ENCODE measurements at places on chromosomes 4 and X.

GRCh38 chrX:38515291-38515690, 46.1 kb upstream of the TSPAN7 start:
- DNase-seq = no peak

DNA sequence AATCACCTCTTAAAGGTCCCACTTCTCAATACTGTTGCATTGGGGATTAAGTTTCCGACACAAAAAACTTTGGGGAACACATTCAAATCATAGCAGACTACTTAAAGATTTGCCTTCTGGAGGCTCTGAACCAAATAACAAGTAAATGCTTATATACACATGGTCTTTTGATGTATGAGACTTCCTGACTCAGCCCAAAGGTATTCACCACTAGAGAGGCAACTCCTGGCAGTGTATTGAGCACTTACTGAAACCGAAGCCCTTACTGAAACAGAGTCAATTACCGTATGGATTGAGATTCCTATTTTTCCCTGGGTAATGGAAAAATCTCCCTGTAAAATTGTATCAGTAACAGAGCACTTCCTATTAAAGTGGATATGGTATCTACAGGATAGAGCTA, 45.4 kb downstream of the ZCCHC13 start:
- no peak for DNase-seq

- DNase-seq = no peak
Observed at GRCh38 chrX:74063426-74064155, 240.4 kb upstream of the ZCCHC13 start.

- no peak for DNase-seq
Observed at GRCh38 chr4:110442309-110442708, 33.6 kb upstream of the ENPEP start.

DNA sequence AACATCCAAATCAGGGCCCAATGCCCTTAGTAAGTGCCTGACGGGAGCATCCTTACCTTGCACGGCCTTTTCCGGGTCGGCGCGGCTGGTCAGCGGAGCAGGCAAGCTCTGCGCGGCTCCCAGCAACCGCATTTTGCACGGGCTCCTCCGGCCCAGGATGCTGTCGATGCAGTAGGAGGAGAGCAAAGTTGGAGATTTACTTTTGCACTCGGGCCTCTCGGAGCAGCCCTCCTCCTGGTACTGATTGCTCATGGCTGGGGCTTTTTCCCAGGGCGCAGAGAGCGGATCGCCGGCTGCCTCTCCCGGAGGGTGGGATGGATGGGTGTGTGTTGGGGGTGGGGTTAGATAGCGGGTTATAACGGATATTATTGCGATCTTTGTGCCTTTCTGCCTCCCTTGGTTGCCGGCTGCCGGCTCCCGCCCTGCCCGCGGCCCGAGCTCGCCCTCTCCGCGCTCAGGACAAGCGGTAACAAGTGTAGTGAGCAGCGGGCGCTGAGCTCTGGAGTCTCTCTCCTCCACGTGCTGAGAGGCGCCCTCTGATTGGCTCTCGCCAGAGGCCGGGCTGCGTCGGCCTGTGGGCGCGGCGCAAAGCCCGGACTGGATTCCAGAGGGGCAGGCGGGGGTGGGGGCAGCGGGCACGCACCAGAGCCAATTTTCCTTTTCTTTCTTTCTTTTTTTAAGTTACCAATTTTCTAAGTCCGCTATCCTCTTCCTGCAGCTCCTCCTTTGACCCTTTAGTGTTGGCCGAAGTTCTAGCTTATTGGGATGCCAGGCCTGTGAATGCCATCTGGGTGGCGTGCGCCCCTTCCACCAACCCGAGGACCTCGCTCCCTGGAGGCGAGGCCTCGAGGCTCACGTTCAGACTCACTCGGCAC, at the start of gene ARX:
Gene ARX, minus strand, starts transcription at position 480 of the 875 bp plus-strand sequence. Its CDS starts 228 bp downstream, at position 252.
- no peak for DNase-seq

GRCh38 chr4:113781439-113782040, 20.0 kb upstream of the CAMK2D start:
- DNase-seq = no peak

GRCh38 chrX:155065035-155065734, 5.8 kb downstream of the CMC4 start:
- no peak for DNase-seq

DNA sequence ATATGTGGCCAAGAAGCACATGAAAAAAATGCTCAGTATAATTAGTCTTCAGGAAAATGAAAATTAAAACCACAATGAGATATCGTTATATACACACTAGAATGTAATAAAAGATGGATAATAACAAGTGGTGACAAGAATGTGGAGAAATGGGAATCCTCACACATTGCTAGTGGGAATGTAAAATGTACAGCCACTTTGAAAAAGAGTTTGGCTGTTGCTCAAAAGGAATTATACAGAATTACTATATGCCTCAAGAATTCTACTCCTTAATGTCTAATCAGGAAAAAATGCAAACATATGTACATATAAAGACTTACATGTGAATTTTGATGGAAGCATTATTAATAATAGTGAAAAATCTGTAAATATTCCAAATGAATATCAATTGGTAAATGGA, 102.2 kb downstream of the SPCS3 start:
- DNase-seq = no peak

DNA sequence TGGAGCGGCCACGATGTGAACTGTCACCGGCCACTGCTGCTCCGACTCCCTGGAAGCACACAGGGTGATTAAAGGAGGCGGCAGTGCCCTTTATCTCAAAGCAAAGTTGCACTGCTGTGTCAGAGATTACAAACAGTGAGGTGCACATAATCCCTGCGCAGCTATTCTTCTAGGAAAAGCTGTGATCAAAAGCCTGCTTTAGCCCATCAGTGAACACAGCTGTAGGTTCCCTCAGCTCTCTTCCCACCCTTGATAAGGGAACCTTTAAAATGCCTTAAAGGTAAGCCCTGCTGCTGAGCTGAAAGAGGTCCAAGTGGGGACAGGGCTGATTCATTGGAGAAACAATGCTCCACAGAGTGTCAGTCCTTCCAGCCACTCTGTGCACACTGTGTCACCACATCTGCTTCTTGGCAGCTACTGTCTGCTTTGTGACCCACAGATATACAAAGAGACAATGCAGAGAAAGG, 127.6 kb downstream of the EIF4E start:
- DNase-seq = no peak

GRCh38 chr4:143289370-143289769, 47.3 kb upstream of the GAB1 start:
- DNase-seq = no peak

DNA sequence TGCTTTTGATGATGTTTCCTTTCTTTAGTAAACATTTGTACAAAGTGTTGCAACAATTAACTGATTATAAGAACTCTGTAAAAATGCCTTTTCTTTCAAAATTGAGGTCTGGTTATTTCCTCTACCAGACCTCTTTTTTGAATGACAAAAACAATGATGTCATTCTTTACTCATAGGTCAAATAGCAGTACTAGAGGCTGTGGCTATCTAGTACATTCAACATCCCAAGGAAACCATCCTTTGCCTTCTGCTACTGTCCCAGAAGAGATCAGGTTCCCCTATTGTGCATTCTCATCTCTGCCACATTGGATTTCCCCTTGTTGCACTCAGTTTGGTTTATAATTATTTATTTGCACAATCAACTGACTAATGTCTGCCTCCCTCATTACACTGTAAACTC, 19.1 kb upstream of the MAD2L1 start:
- DNase-seq = no peak

GRCh38 chr4:184510401-184510800, 36.1 kb upstream of the IRF2 start:
- DNase-seq = no peak

DNA sequence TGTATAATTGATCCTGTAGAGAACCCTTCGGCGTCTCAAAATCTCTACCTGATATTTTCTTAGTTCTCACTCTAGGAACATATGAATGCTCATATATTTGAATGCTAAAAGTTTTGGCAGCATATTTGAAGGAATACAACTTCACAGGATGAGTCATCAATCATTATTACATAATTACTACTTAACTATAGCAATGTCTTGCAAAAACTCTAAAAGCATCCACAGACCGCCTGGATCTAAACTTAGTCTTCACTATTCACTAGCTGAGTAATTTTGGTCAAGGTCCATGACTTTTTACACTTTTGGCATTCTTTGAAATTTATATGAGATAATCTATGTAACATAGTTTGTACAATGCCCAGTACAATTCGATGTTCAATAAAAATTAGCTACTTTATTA, 194.7 kb downstream of the DTHD1 start:
- no peak for DNase-seq

- no peak for DNase-seq
Observed at GRCh38 chrX:10164879-10165278, 8.1 kb downstream of the CLCN4 start.

DNA sequence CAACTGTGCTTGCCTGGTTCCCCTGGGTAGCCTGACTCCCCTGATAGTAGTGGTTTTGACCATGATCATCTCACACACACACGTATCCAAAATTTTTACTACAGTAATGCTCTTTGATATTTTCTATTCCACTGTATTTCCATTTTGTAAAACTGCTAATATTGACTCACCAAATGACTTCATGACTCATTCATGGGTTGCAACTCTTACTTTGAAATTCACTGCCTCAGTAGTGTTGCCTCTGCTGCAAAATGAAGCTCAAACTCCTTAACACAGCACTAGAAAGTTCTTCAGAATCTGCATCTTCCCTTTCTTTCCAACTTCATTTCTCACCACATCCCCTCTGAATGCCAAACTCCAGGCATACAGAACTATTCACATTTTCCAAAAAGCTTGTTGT, 20.3 kb downstream of the QRFPR start:
- no peak for DNase-seq

- DNase-seq = no peak
Observed at GRCh38 chr4:9870165-9870790, 88.8 kb downstream of the DRD5 start.

- DNase-seq = no peak
Observed at GRCh38 chr4:8182858-8183725, 16.0 kb upstream of the SH3TC1 start.

DNA sequence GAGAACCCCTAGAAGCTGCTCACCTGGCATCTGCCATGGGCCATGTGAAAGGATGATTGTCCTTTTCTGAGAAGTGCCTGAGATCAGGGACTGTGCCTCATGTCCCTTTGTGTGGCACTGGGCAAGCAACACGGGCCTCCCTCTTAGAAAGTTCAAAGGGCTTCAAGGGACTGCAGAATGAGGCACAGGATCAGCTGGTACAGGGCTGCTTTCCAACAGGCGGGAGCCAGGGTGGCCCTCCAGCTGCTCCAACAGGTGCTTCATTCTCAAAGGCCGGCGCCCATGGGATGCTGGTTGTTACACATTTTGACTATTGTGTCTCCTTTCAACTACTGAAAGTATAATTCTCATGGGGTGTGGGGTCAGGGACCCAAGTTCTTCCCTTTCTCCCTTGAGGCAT, 114.7 kb downstream of the ENPP6 start:
- DNase-seq = no peak

DNA sequence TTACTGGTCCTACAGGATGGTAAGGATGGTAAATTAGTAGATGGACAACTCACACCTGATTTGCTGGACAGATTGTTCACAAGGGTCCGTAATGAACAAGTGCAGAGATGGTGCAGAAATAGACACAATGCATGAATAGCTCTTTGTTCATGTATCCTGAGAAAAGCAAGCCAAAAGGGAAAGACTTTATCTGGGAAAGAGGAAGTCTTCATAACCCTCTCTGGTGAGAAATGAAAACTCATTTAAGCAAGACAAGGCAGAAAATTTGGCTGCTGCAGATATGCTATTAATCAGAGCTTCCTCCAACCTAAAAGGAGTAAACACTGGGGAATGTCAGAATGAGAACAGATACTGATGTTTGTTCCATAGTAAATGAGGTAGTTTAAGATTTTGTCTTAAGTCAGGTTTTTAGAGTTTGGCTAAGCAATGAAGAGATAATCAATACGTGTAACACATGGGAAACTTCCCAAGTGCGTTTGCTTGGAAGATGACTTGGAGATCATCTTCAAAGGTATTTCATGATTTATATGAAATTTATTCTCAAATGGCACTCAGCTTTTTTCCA, 152.4 kb upstream of the BMPR1B start:
- DNase-seq = no peak

DNA sequence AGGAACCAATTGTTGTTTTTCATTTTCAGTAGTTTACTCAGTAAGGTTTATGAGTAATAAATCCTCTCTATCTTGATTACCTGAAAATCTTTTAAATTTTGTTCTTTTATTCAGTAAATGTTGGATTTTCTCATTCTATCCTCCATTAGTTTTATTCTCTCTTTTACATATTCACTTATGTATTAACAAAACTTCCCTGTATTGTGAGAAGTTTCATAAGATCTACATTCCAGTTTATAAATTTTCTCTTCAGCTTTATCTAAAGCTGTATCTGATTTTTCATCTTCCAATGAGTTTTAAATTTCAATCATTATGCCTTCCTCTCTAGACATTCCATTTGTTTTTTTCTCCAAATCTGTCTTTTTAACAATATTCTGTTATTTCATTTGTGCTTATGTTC, 310.2 kb downstream of the UNC5C start:
- no peak for DNase-seq

GRCh38 chr4:61772126-61772525, 572.0 kb downstream of the ADGRL3 start:
- DNase-seq = no peak

DNA sequence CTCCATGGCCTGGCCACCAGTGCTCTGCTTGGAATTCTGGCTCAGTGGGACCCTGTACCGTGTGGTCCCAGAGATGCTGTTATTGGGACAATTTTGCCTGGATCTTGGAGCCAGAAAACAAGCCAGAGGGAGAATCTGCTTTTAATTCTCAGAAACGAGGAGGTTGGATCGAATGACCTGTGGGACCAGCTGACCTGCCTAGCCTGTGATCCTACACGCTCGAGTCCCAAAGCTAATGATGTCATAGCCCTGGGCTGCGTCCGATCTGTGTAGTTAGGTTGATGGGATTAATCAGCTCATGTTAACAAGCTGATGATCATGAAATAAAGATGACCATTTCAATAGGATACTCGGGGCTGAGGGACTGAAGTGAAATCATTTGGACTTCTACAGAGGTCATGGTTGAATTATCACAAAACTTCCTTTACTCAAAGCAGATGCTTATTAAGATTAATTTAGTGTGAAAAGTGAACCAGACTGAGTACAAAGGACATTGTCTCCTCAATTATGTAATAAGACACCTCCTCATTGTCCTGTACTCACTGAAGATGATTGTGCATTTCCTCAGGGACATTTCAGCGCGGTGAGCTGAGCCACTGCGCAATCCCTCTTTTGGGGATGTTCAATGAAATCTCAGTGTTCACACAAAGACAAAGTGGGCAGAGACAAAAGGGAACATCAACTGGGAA, 51.9 kb upstream of the STX18 start:
- DNase-seq = no peak

- DNase-seq = no peak
Observed at GRCh38 chr4:79977131-79977840, 95.7 kb downstream of the ANTXR2 start.

DNA sequence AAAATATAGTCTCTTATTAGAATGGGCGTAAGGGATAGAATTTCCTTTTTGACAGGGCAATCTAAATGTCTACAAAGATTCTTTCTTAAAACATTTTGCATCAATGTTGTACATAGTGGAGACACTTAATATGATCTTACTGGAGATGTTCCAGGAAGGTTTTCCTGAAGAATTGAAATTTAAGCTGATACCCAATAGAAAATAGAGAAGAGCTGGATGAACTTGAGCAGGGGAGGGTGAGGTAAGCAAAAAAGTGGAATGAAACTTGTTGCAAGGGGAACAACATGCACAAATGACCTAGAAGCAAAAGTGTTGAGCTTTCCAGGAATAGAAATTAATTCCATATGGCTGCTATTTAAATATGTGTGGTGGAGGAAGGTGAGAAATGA, 19.7 kb downstream of the SLAIN2 start:
- DNase-seq = no peak

GRCh38 chr4:5220028-5220427, 168.7 kb downstream of the STK32B start:
- DNase-seq = no peak

All from cortex of kidney (tissue), 1 donor.